Right renal pelvis (tissue), 4 donors: ENCODE measurements at places on chromosomes 3 and 15.

DNA sequence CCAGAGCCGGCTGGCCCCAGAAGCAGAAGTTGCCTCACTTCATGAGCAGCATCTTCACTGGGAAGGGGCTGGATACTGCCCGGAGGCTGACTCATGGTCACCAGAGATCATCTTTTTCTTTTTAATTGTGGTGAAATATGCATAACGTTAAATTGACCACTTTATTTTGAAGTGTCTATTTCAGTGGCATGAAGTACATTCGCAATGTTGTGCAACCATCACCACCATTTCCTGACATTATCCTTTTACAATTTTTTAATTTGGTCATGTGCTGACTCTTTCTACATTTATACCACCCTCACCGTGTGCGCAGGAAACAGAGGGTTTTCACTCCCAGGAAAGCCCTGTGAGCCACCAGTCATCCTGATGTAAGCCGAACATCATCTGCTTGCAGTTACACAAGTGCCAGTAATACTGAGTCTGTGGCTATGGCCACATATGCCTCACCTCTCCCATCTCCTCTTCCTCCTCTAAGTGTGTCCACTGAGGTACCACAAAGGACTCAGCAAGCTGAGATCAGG lies 51.6 kb upstream of the ABHD17C start:
- DNase-seq = no peak

DNA sequence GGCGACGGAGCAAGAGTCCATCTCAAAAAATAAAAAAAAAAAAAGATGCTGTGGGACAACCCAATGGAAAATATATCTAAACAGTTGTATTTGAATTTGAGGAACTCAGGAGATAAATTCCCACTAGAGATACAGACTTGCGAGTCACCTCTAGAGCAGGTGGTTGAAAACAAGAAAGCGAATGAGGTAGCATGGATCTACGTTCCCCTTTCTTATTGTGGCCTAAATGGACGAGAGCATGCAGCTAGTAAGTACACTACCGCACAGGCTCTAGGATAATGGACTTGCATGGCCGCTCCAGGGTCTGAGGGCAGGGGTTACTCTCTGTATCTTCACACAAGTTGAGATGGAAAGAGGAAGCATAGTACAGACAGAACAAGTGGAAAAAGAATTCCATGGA lies 63.5 kb upstream of the TGFBR2 start:
- no peak for DNase-seq

- DNase-seq = peak; percentile 34
Observed at GRCh38 chr15:57551715-57552677, 39.7 kb upstream of the MYZAP start.

DNA sequence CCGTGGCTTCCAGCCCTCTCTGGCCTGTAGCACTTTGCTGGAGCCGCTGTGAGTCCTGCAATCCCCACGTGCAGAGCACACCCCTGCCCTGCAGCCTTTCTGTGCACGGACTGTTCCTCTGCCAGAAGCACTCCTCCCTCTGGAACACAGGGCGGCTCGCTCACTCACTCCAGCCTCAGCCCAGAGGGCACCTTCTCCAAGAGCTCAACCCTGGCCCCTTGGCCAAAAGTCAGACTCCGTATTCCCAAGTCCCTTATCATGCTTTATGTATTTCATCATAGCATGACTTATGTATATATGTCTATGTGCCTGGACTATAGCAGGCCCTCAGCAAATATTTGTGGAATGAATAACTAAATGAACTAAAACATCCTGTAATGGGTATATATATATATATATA lies 63.2 kb downstream of the ASB7 start:
- no peak for DNase-seq

DNA sequence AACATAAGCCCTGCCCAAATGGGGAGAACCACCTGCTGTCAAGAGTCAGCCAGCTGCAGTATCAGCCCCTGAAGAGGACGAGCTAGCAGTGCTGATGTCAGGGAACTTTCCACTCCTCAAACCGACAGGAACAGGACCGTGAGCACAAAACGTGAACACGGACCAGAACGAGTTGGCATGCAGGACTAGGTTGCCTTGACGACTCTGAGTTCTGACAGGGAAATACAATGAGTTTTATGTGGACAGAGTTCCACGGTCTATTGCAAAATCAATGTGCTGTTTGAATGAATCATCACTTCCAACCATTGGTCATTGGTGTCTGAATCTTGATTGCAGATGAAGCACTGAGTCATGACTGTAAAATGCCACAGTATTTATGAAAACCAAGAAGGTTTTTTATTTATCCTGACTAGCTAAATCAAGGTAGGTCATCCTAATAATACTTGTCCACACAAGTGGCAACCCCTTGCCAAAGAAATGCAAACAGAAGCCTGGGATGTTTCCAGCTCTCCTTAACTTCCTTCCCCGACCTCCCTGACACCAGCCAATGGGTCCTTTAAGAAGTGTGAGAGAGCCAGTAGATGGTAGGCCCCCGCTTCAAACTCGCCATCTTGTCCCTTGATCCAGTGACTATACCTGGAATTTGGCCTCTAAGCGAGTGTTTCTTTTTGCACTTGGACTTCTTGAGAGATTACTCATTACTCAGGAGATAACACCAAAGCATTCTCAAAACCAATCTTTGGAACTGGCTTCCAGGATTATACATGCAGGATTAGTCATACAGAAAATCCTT lies 119.6 kb downstream of the ASB7 start:
- no peak for DNase-seq

DNA sequence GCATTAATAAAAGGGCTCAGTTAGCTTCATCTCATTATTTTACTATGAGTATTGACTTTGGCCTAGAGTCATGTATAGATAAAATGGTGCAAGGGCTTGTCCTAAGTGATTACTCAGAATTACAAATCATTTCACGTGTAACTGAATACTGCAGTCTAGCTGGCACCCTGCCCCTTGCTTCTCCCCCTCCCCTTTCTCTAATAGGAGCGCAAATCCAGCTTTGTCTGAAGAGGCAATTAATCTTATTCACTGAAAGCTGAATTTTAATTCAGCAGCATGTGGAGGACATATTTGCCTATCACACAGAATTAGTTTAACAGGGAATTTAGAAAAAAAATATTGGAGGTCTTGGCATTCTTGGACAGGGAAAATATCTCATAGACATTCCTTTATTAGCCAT lies 412.1 kb upstream of the DPH6 start:
- DNase-seq = no peak

- no peak for DNase-seq
Observed at GRCh38 chr3:177411201-177411600, 213.9 kb upstream of the TBL1XR1 start.

- DNase-seq = no peak
Observed at GRCh38 chr3:104920512-104920911, 446.2 kb upstream of the ALCAM start.

- no peak for DNase-seq
Observed at GRCh38 chr3:56862352-56863062, 60.8 kb upstream of the ARHGEF3 start.
